ENCODE measurements at places on chromosomes 3 and 15.
A peak's percentile ranks its signal among the peaks of the same experiment; 100 is the strongest.

DNA sequence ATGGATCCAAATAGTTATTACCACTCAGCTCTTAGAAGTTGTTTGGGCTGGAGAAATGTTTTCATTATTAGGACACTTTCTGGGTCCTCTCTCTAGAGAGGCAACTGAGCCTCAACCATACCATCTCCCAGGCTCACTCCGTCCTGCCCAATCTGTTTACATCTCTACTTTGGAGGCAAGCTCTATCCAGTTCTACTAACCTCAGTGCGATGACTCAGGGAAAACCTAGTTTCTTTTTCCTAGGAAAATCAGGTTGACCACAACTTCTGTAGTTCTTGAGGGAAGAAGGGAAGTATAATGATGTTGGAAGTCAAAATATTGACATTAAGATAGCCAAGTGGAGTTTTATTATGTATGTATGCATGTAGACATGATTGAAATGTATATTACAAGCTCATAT lies 40.4 kb downstream of the LPP start:
- DNase-seq = no peak

GRCh38 chr3:40302784-40303183 lies 6.7 kb upstream of the EIF1B start:
- DNase-seq = no peak

DNA sequence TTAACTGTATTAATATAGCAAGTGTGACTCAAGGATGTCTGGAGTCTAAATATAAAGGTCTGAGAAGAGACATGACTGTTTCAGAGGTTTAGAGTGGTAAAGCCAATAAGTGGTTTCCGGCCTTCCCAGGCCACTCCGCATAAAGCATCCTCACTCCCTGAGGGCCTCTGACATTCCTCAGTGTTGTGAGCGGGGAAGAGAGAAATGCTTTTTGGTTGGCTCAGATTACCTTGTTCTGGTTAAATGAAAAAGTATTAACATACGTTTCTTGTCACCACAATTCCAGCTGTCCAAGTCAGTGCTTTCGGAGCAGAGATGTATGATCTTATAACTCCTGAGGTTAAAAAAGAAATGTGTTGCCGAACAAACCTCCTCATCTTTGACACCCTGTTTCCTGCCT lies 103.8 kb downstream of the RBMS3 start:
- no peak for DNase-seq

GRCh38 chr15:33985287-33985686 lies 17.0 kb downstream of the CHRM5 start:
- DNase-seq = no peak

DNA sequence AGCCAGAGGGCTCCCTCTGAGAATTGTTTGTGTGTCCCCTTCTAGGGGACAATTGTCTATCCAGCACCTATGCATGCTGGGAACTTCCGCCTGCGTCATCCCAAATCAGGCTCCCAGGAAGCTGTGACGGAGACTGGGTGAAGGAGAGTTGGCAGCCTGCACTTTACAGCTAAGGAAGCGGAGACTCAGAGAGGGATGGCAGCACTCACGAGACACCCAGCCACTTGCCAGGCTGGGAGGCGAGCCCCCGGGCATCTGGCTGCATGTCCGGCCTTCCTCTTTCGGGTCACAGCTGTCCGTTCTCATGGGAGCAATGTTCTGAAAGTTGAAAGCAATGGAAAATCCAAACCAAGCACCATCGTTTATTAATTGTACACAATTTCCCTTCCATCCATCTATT lies 45.5 kb upstream of the SLC6A11 start:
- DNase-seq = no peak

DNA sequence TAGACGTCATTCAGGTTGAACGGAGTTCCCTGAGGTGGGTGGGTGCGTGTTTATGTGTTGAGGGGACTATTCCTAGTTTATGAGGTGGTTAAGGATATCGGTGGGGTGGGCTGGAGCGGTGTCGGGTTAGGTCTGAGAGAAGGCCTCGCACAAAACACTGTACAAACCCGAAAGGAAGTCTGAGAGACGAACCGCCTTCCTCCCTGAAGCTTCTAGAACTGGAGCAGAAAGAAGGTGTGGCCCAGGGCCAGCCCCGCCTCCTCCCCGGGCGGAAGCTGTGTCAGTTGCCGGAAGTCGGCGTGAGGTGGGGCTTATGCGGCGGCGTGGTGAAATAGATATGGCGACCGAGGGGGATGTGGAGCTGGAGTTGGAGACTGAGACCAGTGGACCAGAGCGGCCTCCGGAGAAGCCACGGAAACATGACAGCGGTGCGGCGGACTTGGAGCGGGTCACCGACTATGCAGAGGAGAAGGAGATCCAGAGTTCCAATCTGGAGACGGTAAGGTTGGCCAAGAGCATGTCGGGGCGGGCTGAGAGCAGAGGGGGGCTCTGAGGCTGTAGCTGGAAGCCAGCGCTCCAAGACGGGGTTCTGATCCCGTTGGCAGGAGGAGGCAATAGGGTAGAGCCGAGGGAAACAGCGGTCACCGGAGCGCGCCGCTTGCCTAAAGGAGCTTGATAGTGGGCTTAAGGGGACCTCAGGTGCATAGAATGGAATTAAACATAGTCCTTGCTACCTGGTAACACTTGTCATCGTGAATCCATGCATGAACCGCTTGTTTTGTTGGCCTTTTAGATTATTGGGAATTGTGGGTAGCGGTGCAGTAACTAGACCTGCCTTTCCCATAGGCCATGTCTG lies at the start of gene HYPK:
HYPK (plus strand) TSS at position 314 of the 856 bp plus-strand sequence; CDS start at position 338, 24 bp downstream.
- DNase-seq = peak; percentile 89

DNA sequence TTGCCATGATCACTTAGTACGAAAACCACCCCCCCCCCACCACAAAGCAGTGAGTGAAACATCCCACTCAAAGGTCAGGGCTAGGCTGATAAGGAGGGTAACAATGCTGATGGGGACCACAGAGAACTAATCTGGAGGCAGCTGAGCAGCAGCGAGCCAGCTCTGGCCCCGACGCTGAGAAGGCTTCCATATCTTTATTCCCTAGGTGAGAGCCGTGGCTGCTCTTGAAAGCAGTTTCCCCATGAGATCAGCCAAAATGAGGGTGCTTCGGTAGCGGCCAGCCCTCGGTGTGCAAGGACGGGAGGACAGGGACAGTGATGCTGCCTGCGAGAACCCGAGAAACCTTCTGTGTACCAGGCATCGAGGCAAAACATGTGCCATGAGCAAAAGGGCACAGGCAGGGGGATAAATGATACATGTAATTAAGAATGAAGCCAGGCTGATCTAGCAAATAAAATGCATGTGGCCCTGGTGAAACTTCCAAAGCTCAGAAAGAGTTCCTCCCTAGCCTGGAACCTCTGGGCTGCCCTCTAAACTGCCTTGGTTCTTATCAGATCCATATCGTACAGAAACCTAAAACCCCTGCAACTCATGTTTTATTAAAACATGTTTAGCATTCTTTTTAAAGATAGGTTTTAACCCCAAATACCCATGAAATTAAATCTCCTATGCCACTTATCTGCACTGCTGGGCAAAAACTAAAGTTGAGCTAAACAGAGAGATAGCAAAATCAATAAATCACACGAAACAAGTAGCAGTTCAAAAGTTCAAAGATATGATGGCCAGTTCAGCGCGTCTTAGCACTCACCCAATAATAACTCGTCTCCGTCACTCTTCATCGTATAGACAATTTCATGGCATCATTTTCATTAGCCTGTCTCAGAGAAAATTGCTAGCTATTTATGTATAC lies 337.3 kb downstream of the FOXP1 start:
- DNase-seq = no peak

DNA sequence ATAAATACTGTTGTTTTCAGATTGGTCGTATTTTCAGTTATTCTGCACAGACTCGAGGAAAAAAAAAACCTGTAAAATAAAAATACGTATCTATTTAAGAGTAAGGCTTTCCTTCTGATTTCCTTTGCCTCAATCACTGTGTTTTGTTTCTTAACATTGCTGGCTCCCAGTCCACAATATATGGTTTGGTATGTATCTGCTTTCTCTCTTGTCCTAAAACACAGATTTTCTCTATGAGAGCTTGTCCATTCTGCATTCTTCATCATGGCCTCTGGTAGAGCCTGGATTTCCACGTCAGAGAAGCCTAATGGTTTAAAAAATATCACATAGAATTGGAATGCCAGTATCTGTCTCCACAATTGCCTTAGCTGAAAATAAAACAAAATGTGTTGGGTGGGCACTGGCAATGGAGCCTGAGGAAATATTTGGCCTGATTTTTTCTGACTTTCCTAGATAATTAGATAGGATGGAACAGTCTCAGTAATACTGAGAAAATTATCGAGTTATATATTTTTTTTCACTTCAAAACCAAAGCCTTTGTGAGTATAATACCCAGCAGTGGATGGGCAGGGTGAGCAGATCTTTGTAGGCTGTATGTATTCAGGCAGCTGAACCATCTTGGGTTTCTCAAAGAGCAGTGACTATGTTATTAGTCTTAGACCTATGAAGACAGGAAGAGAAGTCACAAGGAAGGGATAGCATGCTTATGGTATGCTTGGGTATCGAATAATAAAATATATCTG lies 1.9 kb downstream of the CD200 start:
- no peak for DNase-seq

DNA sequence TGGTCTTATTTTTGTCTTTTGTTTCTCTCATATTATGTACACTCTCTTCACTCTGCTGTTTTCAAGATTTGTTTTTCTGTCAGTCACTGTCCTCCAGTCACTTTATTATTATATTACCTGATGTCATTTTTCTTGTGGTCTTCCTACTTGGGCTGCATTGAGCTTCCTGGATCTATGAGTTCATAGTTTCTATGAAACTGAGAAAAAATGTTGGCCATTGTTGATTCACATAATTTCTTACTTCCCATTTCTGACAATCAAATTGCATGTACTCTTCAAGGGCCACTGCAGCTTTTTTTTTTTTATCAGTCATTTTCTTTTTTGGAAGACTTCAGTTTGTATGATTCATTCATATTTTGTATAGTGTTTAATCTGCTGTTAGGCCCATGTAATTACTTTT lies 1180.6 kb upstream of the GBE1 start:
- DNase-seq = no peak

GRCh38 chr3:130433306-130433705 lies 83.7 kb upstream of the COL6A6 start:
- DNase-seq = no peak

GRCh38 chr3:45207446-45207845 lies 18.6 kb downstream of the TMEM158 start:
- no peak for DNase-seq

DNA sequence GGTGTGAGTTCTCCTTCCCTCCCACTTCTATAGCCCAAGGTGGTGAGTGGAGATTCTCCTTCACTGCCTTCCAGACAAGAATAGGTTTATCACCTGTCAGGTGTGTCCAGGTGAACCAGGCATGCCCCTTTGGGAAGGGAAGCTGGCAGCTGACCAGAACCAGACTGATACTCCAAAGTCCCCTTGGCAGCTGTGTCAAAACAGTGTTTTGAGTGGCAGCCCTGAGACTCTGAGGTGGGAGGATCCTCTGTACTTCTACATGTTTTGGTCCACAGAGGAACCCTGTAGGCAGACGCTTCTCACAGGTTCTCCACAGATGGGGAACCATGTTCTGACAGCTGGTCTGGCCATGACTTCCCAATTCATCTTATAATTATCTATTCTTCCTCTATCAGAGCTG lies 30.1 kb downstream of the ISL2 start:
- no peak for DNase-seq

- peak; percentile 54 for DNase-seq
Measured at GRCh38 chr15:101242160-101242998, 9.5 kb downstream of the CHSY1 start.

- no peak for DNase-seq
Measured at GRCh38 chr3:80978216-80978969, 783.1 kb downstream of the GBE1 start.

All from activated T-cell treated with anti-CD3 and anti-CD28 coated beads, Interleukin-2, amount 50 U/mL, for 48 hours (primary cell).